Activated naive CD4-positive, alpha-beta T cell (primary cell): ENCODE measurements at places on chromosomes 3 and 15.

DNA sequence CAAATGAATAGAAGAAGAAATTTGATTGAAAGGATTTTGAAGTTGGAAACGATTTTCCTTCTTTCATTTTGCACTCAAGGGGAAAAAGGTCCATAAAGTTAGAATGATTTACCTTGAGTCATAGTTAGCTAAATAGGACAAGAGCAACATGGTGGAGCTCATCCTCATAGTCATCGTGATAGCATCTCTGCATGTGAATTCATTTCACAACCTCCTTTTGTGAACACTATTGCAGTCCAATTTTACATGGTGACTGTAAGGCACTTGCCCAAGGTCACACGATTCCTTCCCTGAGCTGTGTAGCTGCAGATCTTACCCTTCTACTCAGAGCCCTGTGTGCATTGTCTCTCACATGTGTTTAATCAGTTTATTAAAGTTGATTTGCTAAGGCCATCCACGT is 359.8 kb upstream of the C2CD4B start:
- no peak for DNase-seq

DNA sequence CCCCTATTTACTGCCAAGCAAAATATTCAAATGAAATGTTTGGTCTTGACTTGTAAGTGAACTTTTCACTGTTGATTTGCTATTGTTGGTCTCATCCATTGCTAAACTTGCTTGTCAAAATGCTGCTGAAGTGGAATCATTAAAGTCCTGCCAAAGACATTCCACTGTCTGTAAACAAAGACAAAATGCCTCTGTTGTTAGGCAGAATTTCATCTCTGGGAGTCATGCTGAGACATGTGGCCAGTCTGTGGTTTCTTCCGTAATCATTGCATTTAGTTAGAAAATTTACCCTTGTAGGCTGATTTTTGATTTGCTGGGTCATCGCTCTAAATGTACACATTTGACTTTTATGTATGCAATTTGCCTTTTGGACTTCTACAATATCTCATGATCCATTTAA is 577.7 kb downstream of the MECOM start:
- DNase-seq: no peak

GRCh38 chr3:31714495-31715280 is 182.0 kb downstream of the STT3B start:
- no peak for DNase-seq

GRCh38 chr3:25181096-25181495 is 247.0 kb upstream of the RARB start:
- no peak for DNase-seq

DNA sequence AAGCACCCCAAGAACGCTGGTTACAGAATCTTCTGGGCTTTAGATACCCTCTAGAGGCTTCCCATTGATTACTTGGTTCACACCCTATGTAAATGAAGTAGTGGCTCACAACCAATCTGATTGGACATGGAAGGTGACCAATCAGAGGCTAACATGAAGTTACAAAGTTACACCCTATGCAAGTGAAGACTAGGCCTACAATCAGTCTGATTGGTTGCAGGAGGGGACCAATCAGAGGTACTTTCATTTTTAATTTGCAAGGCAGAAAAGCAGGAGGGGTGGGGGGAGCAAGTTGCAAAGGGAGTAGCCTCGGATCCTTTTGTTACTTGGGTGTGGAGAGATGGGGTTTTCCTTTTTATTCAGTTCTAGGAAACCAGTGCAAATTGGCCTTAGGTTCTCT is 11.1 kb upstream of the RTP2 start:
- DNase-seq: no peak

DNA sequence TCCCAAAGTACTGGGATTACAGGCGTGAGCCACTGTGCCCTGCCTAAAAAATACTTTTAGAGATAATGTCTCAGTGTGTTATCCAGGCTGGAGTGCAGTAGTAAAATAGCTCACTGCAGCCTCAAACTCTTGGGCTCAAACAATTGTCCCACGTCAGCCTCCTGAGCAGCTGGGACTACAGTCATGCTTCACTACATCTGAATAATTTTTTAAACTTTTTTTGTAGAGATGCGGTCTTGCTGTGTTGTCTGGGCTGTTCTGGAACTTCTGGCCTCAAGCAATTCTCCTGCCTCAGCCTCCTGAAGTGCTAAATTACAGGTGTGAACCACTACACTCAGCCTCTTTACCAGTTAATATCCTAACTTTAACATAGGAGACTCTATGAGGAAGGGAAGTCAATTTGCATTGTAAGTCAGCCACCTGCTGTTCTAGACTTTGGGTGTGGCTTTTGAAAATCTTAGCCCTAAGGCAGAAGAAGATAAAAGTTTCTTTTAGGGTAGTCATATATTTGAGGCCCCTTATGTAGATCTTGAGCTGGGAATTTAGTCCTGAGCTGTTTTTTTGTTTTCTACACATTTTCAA is 78.2 kb upstream of the RASGRP1 start:
- no peak for DNase-seq

- DNase-seq: no peak
Observed at GRCh38 chr3:44284949-44285348, 43.3 kb downstream of the TOPAZ1 start.

DNA sequence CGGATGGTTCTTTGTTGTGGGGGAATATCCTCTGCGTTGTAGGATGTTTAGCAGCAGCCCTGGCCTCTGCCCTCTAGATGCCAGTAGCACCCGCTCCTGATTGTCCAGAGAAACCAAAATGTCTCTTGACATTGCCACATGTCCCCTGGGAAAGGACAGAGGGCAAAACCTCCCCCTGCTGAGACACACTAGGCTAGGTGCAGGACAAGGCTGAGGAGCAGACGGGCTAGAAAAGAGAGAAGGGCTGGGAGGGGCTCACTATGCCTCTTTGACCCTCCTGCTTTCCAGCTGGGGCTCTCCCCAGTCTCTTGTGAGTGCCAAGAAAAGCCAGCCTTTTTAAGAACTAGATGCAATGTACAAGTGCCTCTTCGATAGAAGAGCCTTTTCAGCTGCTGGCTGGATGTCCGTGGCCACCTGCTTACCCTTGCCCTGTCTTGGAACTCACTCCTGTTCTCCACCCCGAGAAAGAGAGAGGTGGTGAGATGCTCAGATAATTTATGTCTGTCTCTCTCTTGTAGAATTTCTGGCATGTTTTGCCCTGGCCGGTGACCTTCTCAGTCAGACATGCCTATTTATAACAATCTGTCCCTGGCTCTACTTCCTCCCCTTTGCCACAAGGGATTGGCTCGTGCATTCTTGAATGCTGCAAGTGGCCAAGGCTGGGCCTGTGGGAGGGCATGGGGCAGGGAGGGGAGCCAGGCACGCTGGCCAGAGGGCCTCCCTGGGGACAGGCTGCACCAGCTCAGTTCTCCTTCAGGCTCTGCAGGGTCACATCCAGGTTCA is 142.6 kb downstream of the RPLP1 start:
- DNase-seq: no peak

- no peak for DNase-seq
Observed at GRCh38 chr15:30038667-30039523, 43.9 kb upstream of the GOLGA8J start.

DNA sequence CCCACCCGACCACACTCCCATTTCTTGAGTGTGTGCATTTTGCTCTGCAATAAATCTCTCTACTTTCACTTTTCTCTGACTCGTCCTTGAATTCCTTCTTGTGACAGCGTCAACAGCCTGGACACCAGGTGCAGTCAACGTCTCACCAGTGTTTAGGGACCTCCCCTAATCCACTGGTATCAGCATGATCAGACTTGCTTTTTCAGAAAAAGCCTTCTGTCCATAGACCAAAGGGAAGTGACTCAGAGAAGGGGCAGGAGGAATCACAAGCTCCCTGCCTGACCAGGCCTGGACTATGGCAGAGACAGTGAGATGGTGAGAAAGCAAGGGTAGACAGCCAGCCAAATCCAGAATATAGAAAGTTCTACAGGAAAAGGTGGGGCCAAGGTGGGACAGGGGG is 15.5 kb downstream of the CCR5 start:
- no peak for DNase-seq

DNA sequence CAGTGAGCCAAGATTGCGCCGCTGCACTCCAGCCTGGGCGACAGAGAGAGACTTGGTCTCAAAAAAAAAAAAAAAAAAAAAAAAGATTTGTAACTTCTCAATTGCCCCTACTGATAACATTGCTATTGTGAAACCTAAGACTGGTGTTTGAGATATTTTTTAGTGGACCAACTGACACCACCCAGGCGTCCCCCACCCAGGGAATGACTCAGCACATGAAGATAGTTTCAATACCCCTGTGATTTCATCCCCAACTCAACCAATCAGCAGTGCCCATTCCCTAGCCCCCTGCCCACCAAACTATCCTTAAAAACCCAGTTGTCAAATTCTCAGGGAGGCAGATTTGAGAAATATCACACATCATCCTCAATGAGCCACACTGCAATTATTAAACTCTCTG is 76.9 kb downstream of the TTBK2 start:
- DNase-seq: no peak

- DNase-seq: no peak
Observed at GRCh38 chr3:173702561-173702960, 305.0 kb downstream of the NLGN1 start.

GRCh38 chr3:157423337-157423736 is 13.3 kb upstream of the PTX3 start:
- DNase-seq: no peak

DNA sequence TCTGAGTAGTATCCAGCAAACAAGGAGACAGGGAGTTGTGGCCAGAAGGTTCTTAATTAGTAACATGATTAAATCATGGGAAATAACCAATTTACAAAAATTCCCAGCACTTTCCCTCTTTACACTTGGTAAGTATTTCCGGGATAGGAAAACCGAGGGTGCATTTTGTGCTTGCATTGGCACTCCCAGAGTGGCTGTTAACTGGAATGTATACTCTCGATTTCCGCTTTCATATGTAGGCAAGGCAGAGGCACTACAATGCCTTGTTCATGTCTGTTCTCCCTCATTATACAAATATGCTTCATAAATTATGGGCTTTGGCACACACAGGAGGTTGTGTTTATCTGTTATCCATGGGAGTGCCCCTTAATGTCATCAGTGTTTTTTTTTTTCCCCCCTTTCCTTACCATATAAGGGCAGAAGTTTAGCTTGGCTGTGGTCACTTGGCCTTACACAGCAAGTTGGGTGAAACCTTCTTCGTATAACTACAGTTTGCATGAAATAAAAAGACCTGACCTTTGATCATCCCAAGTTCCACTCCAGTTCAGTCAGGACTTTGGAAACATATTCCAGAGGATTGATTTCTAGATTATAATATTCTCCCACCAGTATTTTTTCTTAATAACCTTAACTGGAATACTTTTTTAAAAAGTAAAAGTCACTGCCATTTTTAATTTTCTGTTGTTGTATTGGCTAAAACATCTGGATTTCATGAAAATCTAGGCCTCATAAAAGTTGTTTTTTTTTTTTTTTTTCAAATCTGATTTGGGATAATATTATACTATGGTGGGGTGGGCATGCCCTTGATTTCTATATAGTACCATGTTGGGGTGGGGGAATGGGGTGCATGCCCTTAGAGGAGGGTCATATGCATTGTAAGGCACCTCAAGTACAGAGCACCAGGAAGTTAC is 8.9 kb downstream of the TPM1 start:
- DNase-seq: no peak

DNA sequence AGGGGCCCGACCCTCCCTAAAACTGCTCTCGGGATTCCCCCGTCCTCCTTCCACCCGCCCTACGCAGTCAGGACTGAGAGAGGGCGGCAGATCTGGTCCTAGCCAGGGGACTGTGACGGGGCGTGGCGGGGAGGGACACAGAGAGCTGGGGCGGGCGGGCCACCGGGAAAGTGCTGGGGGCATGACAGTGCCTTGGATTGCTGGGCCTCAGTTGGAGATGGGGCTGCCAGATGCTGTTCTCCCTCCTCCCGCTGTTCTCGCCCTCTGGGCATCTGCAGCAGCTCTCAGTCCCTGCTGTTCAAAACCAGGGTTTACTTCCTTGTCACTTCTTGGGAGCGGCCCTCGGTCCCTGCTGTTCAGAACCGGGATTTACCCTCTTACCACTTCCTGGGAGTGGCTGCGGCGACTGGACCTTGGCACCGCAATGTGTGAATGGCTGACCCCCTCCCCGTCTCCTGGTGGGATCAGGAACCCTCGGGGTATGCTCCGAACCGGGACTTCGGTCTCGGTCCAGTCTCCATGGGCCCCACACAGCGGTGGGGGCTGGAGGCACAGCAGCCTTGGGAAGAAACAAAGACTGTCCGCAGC is 1.8 kb upstream of the RPP25 start:
- no peak for DNase-seq

GRCh38 chr3:43707266-43707665 is 16.5 kb downstream of the ABHD5 start:
- no peak for DNase-seq

- peak; percentile 24 for DNase-seq
Observed at GRCh38 chr15:70528270-70528706, 235.1 kb downstream of the UACA start.

GRCh38 chr3:29412110-29412509 is 131.2 kb downstream of the RBMS3 start:
- no peak for DNase-seq

DNA sequence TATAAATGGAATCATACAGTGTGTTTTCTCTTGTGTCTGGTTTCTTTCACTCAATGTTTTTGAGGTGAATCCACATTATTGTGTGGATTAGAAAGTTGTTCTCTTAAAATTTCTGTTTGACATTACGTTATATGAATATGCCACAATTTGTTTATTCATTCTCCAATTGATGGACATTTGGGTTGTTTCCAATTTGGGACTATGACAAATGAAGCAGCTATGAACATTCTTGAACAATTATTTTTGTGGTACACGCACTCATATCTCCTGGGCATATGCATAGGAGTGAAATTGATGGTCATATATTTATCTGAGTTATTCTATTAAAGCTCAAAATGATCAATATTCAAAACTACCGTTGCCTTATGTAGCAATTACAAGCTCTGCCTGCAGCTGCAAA is 5.3 kb upstream of the THRB start:
- no peak for DNase-seq

DNA sequence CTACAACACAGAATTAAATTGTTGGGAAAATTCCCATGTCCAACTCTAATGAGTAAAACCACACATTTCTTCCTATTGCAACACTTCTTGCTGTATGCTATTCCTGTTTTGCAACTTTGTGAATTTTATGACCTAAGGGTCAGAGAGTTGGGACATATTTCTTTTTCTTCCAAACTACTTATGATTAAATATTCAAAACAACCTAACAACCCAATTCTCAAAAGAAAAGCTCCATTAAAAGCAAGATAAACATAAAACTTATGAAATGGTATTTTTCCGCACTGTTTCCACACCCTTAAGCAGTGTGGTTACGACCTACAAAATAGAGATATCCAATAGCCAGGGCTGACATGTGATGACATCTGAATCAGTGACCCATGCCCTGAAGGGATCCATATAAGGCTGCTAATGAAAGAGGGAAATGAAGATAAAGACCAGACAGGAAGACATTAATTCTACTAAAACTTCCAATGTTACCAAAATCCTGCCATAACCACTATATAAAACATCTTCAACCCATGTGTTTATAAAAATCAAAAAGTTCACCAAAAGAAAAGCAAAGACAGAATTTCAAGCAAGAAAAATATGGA is 45.6 kb downstream of the DMXL2 start:
- DNase-seq: no peak

DNA sequence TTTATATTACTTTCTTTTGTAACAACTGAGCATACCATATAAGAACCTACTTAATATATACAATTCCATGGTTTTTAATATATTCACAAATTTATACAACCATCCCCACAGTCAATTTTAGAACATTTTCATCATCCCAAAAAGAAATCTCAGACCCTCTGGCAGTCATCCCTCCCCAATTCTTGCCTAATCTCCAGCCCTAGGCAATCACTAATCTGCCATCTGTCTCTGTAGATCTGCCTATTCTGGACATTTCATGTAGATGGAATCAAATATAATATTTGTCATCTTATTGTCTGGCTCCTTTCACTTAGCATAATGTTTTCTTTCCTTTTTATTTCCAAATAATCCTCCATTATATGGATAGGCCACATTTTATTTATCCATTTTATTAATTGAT is 92.5 kb downstream of the LARS2 start:
- DNase-seq: no peak
